ENCODE measurements at places on chromosomes 2 and 18.

GRCh38 chr18:22434973-22435608 lies 17.4 kb upstream of the CTAGE1 start:
- no peak for DNase-seq

- DNase-seq = no peak
Measured at GRCh38 chr18:61896757-61897156, 4.0 kb upstream of the RNF152 start.

DNA sequence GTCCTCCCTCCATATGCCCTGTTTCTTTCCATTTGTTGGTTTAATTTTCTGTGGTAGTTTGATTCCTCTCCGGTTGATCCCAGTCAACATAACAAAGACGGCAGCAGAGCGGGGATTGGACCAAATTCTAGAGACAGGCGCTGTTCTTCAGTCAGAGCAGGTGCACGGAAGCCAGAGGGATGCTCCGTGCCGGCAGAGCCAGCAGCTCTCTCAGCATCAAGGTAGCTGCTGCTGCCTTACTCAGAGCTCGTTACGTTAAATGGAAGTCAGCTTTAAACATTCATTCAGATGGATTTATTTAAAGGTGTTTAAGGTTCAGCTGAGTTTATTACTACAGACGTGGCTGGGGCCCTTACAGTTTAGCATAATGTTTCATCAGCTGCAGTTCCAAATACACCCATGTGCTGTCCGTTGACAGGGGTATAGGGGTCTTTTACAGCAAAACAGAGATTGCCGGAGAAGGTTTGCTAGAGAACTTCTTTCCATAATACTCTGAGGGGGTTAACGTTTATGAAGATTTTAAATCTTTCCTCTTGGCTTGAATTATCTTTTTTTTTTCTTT lies 497.2 kb upstream of the PIK3C3 start:
- DNase-seq = no peak

GRCh38 chr2:131050896-131051295 lies 42.4 kb downstream of the FAM168B start:
- no peak for DNase-seq

DNA sequence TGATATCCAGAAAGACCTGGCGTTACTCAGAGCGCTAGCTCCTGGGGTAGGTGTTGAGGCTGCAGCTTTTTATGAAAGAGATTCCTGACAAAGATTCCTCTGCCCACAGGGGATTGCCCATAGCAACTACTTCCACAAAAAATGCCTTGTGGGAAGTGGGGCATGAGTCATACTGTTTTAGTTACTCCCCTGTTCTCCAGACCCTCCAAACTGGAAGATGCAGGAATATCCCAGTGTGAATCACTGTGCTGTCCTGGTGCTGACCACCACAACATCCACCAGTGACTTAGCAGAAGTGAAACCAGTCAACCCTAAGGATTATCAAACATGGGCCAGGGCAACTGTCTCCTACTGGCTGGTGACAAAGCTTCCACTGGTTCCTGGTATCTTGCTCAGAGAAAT lies 61.8 kb downstream of the CDH2 start:
- DNase-seq = no peak

DNA sequence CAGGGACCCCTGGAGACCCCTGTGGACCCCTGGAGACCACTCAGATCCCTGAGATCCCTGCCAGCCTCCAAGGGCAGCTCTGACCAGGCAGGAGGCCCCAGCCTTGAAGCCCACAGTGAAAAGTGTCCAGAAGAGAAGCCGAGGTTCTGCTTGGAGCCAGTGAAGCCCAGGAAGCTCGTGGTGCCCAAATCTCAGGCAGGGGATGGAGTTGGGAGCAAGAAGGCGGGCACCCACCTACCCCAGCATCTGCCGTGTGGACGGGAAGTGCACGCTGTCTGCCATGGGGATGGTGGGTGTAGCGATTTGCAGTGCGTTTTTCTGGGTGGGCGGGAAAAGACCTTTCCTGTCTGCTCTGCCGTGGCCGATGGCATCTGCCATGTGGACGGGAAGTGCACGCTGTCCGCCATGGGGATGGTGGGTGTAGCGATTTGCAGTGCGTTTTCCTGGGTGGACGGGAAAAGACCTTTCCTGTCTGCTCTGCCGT lies 120.6 kb upstream of the CTDP1 start:
- DNase-seq = no peak

- no peak for DNase-seq
Measured at GRCh38 chr2:157509744-157510143, 65.9 kb upstream of the CYTIP start.

GRCh38 chr2:236775511-236775910 lies 205.9 kb downstream of the ACKR3 start:
- no peak for DNase-seq

- no peak for DNase-seq
Measured at GRCh38 chr2:23550553-23550952, 165.6 kb downstream of the KLHL29 start.

DNA sequence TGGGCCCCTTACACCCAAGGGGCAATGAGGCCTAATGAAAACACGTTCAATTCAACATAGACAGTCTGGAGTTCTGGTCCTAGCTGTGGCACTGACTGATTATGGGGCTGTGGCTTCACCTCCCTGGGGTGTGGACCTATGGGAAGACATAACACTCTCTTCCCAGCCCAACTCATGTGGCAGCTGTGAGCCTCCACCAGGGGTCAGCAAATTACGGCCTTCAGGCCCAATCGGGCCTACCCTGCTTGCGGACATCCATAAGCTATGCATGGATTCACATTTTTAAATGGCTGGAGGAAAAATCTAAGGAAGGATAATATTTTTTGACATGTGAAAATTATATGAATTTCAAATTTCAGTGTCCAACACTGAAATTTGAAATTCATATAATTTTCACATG lies 101.3 kb downstream of the LOXHD1 start:
- DNase-seq = no peak

GRCh38 chr2:64727013-64727767 lies 73.5 kb upstream of the SERTAD2 start:
- DNase-seq = no peak

DNA sequence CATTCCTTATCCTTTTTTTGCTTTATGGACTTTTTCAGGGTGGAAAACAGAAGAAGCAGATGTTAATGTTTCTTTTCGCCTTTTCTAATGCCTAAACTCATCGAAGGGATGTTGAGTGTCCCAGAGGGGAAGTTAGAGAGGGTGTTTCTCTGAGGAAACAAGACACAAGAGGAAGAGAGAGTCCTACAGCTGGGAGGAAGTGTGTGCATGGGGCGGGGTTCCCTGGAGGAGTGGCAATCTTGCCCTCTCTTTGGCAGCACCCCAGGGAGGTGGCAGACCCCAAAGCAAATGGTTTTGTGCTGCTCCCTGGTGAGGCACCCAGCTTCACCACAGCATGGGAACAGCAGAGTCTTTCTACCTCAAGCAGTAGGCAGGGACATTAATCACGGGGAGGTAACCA lies 377.6 kb downstream of the RND3 start:
- DNase-seq = no peak

DNA sequence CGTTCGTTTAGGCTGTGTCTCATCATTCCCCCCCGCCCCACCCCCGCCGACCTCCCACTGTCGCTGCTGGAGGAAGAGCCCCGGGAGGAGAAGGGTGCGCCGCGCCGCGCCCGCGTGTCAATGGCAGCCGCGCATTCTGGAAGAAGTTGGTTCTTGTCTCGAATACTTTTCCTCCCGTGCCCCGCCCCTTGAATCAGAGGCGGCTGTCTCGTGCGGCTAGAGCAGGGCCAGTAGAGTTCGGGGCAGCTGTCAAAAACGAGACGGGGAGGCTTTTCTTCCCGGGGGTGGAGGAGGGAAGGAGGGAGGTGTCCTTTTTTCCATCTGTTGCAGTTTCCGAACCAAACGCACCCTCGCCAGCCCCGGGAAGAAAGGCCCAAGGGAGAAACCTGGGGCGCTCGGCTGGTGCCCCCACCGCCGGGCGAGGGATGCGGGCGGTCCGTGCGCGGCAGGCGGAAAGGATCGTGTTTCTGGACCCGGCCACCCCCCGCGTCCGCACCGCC lies 410 bp upstream of the TGIF1 start:
- peak; percentile 54 for DNase-seq

GRCh38 chr2:54212456-54212855 lies 43.6 kb downstream of the TSPYL6 start:
- no peak for DNase-seq

DNA sequence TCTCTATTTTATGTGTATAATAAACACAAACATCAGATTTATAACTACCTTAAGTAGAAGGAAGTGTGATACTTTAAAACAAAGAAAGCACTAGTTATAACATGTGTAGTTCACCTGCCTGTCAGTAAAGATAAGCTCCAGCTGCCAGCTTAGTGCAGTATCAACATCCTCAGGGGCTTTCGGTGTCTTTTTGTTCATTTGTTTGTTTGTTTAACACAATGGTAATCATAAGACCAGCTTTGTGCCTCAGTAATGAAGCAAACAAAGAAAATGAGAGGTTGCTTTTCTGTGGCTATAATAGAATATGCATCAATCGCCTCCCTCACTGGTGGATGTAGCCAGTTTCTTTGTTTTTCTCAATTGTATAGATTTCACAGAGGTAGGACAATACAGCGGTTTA lies 1499.0 kb upstream of the TMEFF2 start:
- no peak for DNase-seq

DNA sequence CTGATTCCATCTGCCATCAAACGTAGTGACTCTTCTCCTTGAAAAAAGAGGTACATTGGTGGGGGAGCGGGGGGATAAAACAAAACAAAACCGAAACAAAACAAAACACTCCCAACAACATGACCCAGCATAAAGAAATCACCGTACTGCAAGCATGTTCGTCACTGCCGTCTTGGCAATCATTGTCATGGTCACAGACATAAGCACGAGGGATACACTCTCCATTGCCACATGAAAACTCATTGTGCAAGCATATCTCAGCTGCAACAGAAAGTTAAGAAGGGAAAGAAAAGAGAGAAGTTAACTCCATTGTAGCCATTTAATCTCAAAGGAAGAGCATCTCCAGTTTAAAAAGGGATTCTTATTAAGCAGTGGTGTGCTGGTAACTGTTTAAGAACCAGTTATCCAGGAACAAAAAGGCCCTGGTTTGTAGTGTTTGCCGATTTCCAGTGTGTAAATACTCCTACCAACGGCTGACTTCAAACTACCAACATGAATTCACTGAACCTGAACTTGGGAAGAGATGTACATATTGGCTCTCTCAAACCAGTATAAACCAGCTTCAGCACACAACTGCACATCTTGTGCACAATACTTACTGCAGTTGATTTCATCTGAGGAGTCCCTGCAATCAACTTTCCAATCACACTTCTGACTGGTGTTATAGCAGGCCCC lies 68.2 kb downstream of the LRP2 start:
- no peak for DNase-seq

- DNase-seq = no peak
Measured at GRCh38 chr2:147450661-147451510, 393.9 kb upstream of the ACVR2A start.

GRCh38 chr2:79585701-79586433 lies 73.0 kb downstream of the CTNNA2 start:
- no peak for DNase-seq

- DNase-seq = no peak
Measured at GRCh38 chr2:234212534-234212933, 162.0 kb downstream of the SPP2 start.

GRCh38 chr2:196066291-196067087 lies 2.1 kb downstream of the DNAH7 start:
- no peak for DNase-seq

- DNase-seq = no peak
Measured at GRCh38 chr18:45066210-45066609, 385.5 kb downstream of the SETBP1 start.

DNA sequence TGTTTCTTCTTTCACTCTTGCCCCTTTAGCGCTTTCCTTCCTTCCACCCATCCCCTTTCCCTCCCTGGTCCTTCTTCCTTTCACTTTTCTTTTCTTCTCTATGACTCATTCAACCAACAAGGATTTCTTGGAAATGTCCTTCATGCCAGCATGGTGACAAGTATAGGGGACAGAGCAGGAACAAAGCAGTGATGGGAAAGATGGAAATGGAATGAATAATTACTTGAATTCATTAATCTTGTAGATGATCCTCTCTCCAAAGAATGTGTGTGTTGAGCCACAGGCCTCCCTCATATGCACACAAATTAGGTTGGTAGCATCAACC lies 1.5 kb downstream of the VAMP5 start:
- no peak for DNase-seq

DNA sequence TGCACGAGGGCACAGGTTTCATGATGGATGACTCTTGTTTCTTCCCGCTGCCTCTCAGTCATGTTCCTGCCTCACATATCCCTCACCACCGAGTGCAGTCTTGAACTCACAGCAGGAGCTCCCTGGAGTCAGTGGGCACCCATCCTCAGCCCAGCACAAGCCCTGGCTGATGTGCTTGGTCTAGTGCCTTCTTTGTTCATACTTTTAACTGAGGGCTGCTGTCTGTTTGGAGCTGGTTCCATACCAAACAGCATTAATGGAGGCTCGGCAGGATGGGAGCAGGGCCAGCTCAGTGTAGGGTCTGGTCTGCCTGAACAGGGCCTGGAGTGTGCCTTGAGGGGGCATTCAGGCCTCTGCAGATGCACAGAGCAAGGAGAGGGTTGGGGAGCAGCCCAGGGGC lies 54.5 kb upstream of the GLI2 start:
- no peak for DNase-seq

DNA sequence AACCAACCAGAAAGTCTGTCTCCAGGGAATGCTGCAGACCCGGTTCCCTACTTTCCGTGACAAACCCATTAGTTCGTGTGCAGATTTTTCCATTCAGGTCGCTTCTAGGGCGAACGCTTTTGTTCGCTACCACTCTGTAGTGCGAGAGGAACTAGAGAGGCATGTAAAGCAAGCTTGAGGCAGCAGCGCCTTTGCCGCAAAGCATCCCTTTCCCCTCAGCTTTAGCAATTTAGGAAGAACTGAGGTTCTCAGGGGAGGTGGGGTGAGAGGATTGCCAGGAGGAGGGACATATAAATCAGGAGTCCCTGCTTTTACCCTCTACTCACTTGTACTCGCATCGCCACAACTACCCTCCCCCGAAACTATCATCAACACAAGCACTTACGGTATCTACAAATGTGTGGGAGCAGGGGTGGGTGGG lies 748 bp upstream of the ZNF804A start:
- no peak for DNase-seq

DNA sequence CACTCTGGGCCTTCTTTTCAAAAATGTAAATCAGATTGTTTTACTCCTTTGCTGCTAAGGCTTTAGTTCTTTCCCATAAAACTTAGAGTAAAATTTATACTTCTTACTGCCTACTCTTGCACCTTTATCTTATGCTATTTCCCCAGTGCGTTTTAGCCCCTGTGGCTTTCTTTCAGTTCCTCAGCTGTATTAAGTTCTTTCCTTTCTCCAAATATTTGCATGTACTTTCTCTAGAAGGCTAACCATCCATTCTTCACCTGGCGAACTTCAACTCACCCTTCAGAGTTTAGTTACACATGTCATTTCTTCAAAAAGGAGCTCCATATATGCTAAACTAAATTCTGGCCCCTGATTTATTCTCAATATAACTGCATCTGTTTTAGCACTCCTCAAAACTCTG lies 160.7 kb downstream of the FSHR start:
- no peak for DNase-seq

DNA sequence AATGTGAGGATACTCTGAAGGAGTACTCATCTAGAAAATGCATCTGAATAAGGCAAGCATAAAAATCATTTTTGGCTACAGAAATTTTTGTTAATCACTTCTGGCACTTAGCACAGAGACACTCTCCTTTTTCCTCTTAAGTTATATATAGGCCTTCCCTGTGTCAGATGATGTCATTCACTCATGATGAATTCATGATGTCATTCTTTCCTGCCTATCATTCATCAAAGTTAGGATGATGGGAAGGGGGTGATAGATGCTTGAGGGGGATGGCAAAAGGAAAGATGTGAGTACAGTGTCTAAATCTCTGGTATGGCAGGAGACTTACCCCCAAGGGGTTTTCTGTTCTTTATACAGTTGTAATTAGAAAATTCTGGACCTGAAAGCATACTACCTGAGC lies 42.0 kb downstream of the MAP3K20 start:
- DNase-seq = no peak
